ENCODE measurements at places on chromosomes 2 and 18. TPM values are rescaled to one million over a fixed set of nuclear protein-coding genes. Genes with fewer than 3 reads are reported as not detected.

Gene NGEF
- total RNA-seq = 7.4 TPM

Gene ABCB11
- not detected for total RNA-seq

Gene NEURL3
- not detected for total RNA-seq

Gene CFAP65
- total RNA-seq = not detected

Gene ABHD1
- total RNA-seq = not detected

Gene FEV
- total RNA-seq = not detected

Gene ASB18
- total RNA-seq = not detected

Gene SH3RF3
- total RNA-seq = 21.7 TPM

Gene DLX1
- 0.81 TPM for total RNA-seq

GRCh38 chr18:46247942-46248341 lies 143.8 kb downstream of the HAUS1 start:
- no peak for DNase-seq

DNA sequence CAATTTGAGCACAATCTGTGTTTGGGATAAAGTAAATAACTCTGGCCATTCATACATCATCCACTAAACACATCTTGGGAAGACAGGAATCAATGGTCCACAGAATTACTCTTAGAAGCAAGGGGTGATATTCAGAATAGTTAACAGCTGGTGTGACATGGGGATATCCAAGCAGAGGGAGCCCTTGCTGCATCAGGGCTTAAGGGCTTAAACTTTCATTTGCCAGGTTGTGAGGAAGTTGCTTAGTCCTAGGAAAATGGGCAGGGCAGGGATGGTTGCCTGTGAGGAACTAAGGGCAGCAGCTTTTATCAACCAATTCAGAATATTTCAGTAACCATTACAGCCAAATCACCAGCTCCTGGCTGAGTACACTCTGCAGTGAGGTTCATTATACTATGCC lies 2.0 kb upstream of the ITGA6 start:
- DNase-seq = no peak

DNA sequence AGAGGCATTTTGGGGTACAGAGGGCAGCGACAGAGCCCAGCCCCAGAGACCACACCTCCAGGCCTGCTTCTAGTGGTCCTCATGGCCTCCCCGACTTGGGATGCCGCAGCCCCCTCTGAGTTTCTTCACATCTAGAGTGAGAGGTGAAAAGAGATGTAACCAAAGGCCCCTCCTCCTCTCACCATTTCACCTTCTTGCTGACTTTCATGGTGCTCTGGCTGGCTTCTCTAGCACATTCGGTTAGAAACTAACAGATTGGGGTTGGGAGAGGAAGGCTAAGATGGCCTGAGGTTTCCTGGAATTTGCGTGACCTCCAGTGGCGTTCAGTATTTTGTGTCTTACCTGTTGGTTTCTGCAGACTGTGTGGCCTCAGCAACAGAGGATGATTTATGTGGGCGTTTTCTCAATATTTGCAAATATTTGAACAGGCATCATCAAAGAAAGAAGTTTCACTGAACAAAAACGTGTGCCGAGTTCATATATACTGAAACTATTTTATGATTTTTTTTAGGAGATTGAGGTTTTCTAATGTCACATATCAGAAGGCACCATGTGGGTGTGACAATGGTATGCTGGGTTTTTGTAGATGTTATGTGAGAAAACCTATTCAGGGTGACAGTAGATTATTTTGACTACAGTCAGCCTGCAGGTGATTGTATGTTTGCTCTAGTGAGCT lies 69.9 kb upstream of the BCL2L11 start:
- no peak for DNase-seq

- DNase-seq = no peak
These were observed 35.8 kb upstream of the THOC1 start for GRCh38 chr18:303607-304006.

GRCh38 chr2:181632733-181633401 lies 24.0 kb downstream of the CERKL start:
- no peak for DNase-seq

DNA sequence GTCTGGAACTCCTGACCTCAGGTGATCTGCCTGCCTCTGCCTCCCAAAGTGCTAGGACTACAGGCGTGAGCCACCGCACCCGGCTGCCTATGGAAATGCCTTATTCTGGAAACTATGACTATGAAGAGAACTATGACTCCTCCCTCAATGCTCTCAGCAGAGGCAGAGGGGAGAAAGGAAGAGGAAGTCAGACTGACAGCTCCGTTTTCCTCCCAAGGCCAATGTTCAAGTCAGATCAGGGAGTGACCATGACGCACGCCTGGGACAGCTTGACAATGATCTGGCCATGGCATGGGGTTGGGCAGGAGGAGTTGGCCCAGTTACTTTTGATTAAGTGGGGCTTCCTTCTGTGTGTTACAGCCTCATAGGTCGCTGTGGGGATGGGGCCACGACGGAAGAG lies 44.3 kb upstream of the MRPL33 start:
- DNase-seq = no peak

DNA sequence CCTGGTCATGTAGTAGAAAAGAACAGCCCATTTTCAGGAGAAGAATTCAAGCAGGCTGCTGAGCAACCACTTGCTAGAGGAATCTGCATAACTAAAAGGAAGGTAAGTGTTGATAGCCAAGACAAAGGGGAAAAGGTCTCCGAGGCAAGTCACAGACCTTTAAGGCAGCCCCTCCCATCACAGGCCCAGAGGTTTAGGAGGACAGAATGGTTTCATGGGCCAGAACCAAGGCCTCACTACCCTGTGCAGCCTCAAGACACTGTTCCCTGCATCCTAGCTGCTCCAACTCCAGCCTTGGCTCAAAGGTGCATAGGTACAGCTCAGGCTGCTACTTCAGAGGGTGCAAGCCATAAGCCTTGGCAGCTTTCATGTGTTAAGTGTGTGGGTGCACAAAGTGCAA lies 238.6 kb upstream of the CYP26B1 start:
- DNase-seq = no peak

- no peak for DNase-seq
These were observed 124.4 kb downstream of the CCDC178 start for GRCh38 chr18:33316146-33316587.

GRCh38 chr18:57635003-57635822 lies 13.6 kb upstream of the NARS1 start:
- DNase-seq = no peak

DNA sequence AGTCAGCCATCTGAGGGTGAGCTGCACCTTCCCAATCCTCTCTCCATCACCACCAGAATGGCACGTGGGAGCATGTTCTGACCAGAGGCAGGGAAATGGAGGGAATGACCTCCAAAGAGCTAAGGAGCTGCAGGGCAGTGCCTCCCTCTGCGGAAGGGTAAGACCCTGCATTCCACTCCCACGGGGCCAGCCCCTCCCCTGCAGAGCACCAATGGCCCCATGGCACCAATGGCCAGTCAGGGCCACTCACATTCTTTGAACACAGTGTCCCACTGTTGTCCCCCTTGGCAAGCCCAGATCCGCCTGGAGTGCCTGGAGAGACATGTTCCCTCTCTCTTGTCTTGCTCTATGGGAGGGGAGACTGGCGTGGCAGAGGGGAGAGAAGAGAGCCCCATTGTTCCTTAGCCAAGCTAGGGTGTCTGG lies 164.4 kb downstream of the TNS1 start:
- no peak for DNase-seq

GRCh38 chr2:134782792-134783191 lies 55.6 kb upstream of the ACMSD start:
- no peak for DNase-seq

DNA sequence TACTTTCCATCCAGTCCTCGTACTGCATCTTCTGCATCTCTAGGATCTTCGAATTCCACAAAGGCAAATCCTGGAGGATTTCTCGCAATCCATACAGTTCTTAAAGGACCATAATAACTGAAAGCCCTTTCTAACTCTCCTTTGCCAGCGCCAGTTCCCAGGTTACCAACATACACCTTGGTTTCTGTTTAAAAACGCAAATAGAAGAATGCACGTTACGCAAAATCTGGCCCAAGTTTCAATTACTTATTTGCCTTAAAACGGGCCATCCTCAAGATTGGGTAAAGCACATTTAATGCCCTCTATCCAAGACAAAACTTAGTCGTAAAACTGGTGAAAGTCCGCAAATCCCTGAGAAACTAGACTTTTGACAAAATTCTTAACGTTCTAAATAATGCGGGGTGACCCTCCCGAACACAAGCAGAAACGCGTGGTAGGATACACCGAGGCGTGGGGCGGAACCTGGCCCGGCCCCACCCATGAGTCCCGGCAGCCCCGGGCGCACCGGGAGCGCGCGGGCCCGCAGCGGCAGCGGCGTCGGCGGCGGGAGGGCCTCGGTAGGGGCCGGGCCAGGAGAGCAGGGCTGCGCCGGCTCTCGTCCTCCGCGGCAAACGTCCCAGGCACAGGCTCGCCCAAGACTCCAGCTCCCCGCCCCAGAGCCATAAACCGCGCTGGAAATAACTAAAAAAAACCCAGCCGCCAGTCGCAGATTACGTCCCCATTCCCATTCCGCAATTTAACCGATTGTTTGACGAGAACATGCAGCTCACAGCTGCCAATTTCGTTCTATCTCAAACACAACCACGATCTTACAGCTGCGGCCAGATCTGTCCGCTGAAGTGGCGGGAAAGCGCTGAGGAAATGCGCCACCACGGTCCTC lies 910 bp downstream of the SRSF7 start:
- DNase-seq = peak; percentile 52

DNA sequence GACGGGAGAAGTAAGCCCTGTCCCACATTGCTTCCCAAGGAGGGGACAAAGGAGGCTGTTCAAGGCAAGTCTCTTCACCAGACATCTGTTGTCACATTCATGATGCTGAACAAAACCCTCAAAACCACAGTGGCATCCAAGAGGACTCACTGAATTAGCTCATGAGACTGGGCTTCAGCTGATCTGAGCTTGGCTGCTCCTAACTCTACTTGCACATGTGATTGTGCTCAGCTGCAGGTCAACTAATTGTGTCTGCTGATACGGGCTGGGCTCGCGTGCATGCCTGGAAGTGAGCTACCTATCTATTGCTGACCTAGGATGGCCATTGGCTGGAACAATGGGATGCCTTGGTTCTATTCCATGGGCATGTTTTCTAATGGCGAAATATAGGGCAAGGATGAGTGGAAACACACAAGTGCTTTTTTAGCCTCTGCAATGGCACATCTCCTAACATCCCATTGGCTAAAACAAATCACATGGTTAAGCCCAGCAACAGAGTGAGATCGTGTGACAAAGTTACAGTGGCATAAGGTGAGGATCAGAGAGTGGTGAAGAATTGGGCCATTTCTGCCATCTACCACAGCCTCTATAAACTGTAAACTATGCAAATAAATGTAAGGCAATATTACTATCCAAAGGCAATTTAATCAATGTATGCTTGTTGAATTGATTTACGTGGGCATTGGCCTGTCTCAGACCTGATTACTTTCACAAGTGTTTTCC lies 52.9 kb upstream of the CAPN13 start:
- DNase-seq = no peak

- no peak for DNase-seq
These were observed 275.7 kb upstream of the ZNF804A start for GRCh38 chr2:184322615-184323014.

GRCh38 chr2:60556175-60556574 lies 2.7 kb upstream of the BCL11A start:
- no peak for DNase-seq

DNA sequence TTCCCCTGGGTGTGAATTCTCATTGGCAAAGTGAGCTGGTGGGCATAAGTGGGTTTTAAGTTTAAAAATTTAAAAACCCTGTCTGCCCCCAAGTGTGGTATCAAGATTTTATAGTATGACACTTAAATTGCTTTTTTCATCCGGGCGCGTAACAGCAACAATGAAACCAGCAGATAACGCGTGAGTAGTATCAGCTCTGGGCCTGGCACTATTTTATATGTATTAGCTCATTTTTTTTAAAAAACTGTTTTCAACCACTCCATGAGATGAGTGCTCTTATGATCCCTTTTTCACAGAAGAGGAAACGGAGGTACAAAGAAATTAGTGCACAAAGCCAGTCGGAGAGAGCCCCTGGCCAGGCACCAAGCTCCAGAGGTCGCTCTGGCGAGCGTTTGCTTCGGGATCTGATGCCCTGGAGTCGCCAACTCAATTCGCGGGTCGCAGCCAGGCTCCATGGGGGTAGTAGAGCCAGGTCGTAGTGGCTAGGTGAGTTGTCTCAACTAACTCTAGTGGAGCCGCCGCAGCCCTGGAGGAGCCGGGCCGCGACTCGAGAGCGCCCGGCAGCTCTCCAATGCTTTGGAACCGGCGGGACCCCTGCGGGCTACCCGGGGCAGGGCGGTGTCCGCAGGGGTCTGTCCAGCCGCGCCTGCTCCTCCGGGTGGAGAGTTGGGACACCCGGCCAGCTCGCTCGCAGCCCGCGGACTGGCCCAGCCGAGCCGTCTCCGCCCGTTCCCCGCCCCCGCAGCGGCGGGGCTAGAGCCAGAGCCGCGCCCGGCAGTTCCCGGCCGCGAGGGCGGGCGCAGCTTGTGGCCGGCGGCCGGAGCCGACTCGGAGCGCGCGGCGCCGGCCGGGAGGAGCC lies at the start of gene IL1R1:
Gene IL1R1, plus strand, starts transcription at position 777 of the 859 bp plus-strand sequence. CDS start 14,979 bp downstream, outside the sequence.
- DNase-seq = peak; percentile 80

DNA sequence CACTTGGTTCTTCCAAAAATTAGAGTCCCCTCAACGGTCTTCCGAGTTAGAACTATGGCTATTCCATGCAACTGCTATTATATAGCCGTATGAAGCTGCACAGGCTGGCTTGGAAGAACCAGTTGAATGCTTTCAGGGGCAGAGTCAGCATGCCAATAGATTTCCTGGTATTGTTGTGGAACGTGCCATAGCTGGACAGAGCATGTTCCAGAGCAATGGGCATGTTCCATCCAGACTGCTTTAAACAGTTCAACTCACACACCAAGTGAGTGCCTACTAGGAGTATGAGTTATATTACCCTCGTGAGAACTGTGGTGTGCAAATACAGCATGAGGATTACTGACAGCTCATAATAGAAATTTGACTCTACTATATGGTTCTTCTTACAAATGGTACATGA lies 682.0 kb downstream of the SATB2 start:
- DNase-seq = no peak

GRCh38 chr2:225052703-225053102 lies 10.4 kb upstream of the DOCK10 start:
- no peak for DNase-seq

DNA sequence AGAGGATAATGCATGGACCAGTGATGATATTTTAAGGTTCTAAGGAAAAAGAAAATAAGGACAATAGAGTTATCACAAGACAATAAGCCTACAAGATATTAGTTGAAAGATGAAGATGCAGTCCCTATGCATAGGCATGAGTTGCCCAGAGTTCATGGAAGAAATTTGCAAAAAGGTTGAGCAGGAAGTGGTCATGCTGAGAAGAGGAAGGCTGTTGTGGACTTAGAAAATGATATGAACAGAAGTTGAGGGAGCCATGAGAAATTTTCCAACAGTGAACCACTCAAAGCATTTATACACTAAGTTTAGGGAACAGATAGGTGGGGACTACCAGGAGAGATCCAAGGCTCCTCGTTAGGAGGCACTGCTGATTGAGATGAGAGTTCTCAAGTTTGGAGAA lies 3.5 kb downstream of the OSBPL6 start:
- no peak for DNase-seq

- no peak for DNase-seq
These were observed 29.1 kb downstream of the CIB4 start for GRCh38 chr2:26612034-26612433.

DNA sequence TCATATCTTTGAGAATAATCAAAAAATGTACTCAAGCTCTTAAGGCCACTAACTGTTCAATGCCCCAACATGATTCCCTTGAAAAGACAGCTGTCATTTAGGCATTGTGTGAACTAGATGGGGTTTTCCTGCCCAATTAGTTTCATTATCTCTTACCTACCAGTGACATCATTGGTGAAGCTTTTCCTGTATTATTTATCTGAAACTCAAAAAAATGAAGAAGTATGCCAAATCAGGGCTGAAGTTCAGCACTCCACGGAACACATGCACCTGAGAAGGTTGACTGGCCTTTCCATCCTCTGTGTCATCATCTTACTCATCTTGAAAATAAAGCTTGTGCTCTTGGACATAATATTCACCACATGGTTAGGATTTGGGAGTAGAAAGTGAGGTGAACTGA lies 126.4 kb downstream of the TXNL1 start:
- DNase-seq = no peak
